ENCODE measurements at places on chromosomes 6 and 20. TPM values are rescaled to one million over a fixed set of nuclear protein-coding genes. Genes with fewer than 3 reads are reported as not detected.

DNA sequence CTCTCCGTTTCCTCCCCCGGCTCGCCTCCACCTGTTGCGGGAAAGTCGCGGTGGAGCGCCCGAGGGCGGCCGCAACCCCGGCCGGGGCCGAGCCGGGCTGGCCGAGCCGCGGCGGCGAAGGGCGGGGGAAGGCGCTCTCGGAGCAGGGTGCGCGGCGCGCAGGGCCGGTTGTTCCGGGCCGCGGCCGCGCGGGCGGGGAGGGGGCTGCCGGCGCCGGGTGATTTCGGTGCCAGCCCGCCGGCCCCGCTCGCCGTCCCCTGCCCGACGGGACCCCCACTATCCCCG, 235 bp downstream of the MAP7 start:
- DNase-seq: no peak

GRCh38 chr6:10033223-10033829, 381.5 kb downstream of the TFAP2A start:
- no peak for DNase-seq

GRCh38 chr6:14925025-14925698, 320.7 kb upstream of the JARID2 start:
- no peak for DNase-seq

GRCh38 chr6:37357288-37357687, 3.5 kb downstream of the RNF8 start:
- no peak for DNase-seq

Gene DACT2
- polyA plus RNA-seq: 0.19 TPM

Gene C20orf204
- polyA plus RNA-seq: 0.06 TPM

Gene GTSF1L
- not detected for polyA plus RNA-seq

Measured in keratinocyte (primary cell).